CD4-positive, alpha-beta T cell treated with Interleukin-4 for 4 hours (primary cell): ENCODE measurements at places on chromosomes 5 and 9.

GRCh38 chr9:77983320-77983662 lies 48.3 kb downstream of the GNAQ start:
- no peak for DNase-seq

GRCh38 chr5:77881528-77881927 lies 105.4 kb upstream of the TBCA start:
- DNase-seq: no peak

- no peak for DNase-seq
Observed at GRCh38 chr9:118283488-118283887, 579.3 kb downstream of the TLR4 start.

GRCh38 chr5:172549696-172550095 lies 91.4 kb upstream of the NEURL1B start:
- no peak for DNase-seq

DNA sequence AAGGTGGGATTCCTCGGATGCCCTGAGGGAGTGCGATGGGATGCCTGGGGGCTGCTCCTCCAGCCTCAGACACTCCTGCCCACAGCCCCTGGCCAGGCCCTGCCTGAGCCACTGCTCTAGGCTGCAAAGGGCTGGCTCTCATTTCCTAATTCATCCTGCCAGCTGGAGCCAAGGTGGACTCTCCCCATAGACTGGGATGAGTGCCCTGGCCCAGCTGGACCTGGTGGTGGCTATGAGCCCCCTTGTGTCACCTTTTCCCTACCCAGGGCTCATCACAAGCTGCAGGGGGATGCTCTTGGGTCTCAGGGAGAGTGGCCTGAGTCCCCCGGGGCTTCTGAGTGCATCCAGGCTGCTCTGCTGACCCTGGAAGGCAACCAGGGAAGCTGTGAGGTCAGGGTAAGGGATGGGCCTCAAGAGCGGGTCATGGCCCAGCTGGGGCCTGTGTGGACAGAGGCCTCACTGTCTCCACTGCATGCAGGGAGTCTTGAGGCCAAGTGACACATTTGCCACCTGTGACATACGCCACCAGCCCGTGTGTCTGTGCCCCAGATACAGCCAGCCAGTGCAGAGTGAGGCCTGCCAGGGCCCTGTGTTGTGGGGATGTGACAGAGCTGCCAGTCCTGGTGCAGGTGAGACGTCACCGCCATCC lies 102.7 kb upstream of the IER5L start:
- no peak for DNase-seq

GRCh38 chr5:133247881-133248624 lies 196.2 kb downstream of the HSPA4 start:
- no peak for DNase-seq

DNA sequence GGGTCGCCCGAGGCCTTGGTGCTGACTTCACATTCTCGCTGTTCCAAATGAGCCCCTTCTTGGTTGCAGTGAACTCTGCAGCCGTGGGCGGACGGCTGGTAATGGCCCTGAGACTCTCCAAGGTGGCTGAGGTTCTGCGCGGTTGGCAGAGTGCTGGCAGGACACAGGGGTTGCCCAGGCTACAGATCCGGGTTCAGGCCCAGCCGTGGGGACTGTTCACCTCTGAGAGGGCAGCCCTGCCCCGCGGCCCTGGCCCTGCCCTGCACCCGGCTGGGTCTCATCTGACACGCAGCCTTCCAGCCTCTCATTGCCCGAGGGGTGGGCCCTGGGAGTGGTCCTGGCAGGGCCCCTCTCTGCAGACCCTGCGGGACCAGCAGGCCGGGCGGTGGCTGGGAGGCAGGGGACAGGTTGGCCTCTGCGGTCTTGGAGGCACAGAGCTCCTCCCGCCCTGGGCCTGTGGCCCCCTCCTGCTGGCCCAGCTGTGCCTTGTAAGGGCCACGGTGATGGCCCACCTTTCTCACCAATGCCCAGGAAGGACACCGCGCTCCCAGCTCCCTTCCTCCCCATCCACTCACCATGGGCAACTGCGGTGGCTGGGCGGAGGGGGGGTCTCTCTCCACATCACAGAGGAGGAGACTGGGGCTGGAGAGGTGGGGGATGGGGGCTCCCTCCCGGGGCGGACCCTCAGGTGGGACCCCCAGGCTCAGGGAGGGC lies 51.6 kb downstream of the AHRR start:
- no peak for DNase-seq

DNA sequence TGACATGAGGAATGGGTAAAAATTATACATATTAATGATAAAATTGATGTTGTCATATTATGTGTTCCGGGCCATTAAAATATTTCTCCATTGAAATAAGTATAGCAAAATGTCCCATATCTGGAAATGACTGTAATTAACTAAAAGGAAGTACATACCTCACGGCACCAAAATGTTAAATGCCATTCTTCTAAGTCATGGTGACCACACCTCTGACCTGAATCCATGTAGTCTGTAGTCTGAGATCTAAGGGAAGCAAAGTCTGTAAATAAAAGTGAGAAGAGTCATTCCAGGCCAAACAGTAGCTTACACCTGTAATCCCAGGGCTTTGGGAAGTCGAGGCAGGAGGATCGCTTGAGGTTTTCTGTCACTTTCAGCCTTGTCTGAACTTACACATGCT lies 8.7 kb upstream of the GDA start:
- DNase-seq: no peak

DNA sequence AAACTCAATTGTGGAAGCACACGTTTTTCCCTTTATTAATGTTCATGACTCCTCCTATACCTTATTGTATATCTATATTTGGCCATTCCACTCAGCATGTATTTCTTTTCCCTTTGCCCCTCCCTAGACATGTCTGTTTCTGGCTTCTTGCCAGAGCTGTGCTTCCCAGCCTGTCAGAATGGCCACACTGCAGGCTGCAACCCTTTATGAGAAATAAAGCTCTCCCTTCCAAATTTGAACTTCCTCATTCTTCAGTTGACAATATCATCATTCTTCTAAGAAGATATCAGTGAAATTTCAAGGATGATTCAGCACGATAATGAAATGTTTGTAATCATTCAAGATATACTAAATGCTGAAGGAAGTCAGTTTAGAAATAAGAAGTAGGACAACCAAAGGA lies 107.6 kb upstream of the PRSS3 start:
- DNase-seq: no peak

GRCh38 chr9:35254984-35255857 lies 93.4 kb downstream of the UNC13B start:
- no peak for DNase-seq

- no peak for DNase-seq
Observed at GRCh38 chr5:150582241-150583109, 58.0 kb upstream of the SYNPO start.

DNA sequence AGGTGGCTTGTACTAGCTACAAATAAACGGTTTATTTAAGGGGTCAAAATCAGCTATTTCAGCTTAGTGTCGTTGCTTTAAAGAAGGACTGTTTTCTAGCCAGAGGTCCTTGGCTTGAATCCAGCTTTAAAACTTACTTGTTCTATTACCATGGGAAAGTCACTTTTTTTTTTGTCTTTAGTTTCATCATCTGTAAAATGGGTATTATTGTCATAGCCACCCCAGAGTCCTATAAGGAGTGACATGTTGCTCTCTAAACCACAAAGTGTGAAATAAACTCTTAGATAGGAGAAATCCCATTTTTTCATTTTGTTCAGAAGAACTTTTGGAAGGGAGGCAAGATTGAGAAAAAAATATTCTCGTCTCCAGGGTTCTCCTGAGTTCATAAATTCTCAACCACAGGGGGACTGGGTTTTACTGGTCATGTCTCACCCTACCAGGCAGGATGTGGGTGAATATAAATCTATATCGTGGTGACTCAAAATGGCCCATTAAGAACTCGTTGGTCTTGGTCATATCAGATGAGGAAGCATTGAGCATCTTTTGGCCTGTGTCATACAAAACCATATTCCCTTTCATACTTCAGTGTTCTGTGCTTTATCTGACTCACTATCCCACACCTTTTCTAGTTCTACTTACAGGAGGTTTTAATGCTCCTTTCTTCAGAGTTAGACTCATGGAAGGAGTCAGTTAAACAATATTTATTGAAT lies 202.7 kb upstream of the NR3C1 start:
- DNase-seq: peak; percentile 11

- DNase-seq: no peak
Observed at GRCh38 chr9:119453490-119453911, 84.3 kb upstream of the BRINP1 start.

DNA sequence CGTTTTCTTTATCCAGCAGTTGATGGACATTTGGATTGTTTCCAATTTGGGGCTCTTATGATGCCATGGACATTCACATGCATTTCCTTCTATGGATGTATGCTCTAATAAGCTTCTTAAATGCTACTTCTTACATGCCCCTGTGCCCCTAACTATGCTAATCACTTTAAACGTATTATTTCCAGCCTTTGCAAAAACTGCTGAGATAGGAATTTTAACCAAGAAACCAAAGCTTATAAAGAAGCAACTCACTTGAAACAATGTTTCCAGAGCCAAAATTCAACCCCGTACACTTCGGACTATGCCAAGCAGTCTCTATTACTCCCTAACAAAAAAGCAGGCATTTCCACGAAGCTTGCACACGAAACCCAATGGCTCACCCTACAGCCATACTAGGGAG lies 545.6 kb upstream of the WWC1 start:
- no peak for DNase-seq

GRCh38 chr5:72487177-72487576 lies 20.0 kb downstream of the ZNF366 start:
- DNase-seq: no peak

DNA sequence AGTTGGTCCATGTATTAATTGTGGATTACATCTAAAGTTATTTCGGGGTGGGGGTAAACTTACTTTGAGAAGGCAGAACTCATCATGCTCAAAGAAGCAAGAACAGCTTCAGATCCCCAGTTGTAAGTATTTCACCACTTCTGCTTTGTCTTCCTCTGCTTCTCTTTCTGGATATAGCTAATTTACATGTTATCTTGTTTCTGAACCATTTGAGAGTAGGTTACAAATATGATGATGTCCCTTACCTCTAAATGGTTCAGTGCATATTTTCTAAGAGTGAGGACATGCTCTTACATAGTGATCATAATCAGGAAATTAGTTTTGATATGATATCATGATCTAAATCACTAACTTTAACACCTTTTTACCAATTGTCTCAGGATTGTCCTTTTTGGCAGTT lies 11.9 kb downstream of the TRIO start:
- DNase-seq: no peak

DNA sequence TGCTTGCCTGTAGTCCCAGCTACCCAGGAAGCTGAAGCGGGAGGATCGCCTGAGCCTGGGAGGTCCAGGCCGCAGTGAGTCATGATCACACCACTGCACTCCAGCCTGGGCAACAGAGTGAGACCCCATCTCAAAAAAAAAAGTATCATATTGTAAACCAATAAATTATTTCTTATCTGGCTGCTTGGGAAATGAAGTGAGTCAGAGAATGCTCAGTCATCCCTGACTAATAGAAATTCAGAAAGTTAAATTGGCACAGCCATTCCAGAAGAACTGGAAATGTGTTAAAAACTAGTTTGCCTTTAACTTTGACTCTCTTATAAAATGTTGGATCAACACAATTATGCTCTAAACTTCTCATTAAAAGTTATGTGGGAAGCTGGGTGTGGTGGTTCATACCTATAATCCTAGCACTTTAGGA lies 9.8 kb upstream of the GNE start:
- DNase-seq: no peak

- peak; percentile 81 for DNase-seq
Observed at GRCh38 chr9:35910613-35911359, 1.5 kb downstream of the SPAAR start.

DNA sequence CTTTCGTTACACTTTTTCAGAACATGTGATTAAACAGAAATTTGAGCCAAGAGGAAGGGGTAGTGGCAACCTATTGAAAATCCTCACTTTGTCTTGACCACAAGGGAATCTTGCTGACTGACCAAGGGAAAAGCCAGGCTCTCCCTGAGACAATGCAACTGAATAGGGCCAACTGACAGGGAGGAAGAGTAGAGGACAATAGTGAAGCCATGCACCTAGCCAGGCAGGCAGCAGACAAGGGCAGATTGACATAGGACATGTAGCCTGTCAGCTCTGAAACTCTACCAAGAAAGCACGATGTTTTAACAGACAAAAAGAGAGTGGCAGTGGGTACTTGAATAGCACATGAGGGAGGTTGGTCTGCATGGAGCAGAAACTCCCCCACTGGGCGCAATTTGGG lies 8.5 kb upstream of the TGFBR1 start:
- no peak for DNase-seq

GRCh38 chr9:34716711-34717110 lies 6.8 kb upstream of the CCL21 start:
- DNase-seq: no peak

GRCh38 chr9:107577140-107577776 lies 87.7 kb upstream of the KLF4 start:
- no peak for DNase-seq

DNA sequence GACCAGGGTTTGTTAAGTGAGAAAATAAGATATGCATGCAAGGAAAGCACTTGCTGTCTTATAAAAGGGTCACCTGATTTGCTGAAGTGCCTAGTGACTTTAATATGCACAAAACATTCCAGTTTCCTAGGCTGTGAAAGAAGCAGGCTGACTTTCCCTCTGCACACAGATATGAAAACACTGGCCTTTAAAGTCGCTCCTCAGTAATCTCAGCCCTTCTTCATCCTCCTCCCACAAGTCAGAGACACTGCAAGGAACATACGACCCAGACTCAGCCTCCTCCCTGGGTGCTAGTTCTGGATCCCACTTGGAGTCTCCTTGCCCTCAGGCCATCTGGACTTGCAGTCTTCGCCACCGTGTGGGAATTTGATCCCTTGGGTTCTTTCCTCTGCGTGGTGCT lies 166.1 kb downstream of the CFAP90 start:
- DNase-seq: no peak

DNA sequence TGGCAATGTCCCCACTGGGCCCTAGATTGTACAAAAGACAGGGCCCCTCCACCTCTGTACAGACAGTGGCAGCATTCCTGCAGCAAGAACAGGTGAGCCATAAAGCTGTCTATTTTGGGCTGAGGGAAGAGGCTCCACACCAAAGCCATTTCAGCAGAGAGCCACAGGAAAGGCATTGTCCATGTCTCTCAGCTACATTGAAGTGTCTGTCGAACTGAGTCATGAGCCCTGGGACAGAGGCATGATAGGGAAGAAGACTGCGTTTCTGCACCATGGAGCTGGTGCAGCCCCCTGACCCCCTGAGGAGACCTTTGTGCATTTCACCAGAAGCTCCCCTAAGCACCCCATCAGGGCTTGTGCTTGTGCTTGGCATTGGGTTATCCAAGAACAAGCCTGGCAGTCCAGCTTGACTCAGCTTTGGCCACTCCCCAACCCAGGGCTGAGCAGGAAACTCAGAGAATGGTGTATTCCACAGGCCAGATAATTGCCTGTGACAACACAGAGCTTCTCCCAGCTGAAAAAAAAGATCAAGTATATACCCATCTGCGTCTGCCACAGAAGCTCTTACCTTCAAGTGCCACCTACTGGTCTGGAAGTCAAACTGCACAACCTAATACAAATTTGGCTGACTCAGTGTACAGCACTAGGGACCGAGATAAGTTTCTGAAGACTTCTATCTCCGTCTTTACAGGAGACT lies 5.9 kb upstream of the FRMD3 start:
- peak; percentile 26 for DNase-seq

- no peak for DNase-seq
Observed at GRCh38 chr5:133259199-133259997, 207.6 kb downstream of the HSPA4 start.
